Fibroblast of pulmonary artery (primary cell): ENCODE measurements at places on chromosomes 12 and 14.

DNA sequence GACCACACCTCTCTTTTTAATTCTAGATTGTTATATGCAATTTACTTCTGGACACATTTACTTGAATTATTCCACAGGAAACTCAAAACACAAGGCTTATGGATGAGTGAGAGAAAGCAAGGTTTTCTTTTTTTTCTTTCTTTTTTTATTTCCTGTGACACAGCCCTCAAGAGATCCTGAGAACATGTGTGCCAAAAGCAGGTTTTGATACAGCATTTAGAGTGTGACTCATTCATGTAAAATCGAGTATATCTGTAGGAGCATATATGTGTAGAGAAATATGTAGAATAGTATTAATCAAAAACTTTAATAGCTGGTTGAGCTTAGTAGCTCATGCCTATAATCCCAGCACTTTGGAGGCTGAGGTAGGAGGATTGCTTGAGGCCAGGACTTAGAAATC lies 4.4 kb upstream of the MAX start:
- DNase-seq: no peak

GRCh38 chr12:108822497-108823205 lies 34.7 kb downstream of the SSH1 start:
- DNase-seq: peak; percentile 43

DNA sequence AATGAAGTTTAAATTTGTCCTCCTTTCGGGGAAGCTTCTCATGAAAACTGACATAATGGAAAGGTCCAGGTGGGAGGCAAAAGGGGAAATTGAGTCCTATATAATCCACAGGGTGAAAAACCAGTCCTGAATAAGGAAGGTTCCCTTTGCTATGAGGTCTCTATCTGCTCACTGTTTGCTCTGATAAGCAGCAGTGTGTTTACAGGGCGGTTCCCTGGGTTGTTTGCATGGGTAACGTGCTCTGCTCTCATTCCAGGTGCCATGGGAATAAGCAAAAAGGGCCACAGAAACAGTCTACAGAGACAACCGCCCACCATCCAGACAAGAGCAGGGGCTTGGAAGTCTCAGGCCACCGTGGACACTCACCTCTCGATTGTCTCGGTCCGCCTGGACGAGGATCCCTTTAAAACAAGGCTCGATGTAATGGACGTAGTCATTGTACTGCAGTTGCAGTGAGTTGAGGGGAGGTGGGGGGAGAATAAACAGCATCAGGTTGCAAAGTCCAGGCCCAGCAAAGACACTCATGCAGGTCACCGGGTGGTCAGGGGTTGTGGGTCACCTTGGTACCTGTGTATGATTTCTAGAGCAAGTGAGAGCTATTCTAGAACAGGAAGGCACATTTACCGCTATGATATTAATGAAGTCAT lies 32.7 kb downstream of the CACNA2D4 start:
- DNase-seq: no peak

GRCh38 chr12:63354969-63355368 lies 204.0 kb upstream of the AVPR1A start:
- no peak for DNase-seq

DNA sequence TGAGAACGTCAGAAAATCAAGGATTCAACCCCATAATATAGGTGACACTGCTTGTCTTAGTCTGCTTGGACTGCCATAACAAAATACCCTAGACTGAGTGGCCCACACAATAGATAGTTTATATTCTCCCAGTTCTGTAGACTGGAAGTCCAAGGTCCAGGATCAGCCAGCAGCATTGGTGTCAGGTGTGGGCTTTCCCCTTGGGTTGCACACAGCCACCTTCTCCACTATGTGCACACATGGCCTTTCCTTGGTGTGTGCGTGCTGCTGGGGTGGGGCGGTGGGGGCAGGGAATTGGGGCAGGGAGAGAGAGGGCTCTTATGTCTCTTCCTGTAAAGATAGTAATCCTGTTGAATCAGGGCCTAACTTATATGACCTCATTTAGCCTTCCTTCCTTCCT lies 106.4 kb downstream of the SLC25A47 start:
- no peak for DNase-seq

DNA sequence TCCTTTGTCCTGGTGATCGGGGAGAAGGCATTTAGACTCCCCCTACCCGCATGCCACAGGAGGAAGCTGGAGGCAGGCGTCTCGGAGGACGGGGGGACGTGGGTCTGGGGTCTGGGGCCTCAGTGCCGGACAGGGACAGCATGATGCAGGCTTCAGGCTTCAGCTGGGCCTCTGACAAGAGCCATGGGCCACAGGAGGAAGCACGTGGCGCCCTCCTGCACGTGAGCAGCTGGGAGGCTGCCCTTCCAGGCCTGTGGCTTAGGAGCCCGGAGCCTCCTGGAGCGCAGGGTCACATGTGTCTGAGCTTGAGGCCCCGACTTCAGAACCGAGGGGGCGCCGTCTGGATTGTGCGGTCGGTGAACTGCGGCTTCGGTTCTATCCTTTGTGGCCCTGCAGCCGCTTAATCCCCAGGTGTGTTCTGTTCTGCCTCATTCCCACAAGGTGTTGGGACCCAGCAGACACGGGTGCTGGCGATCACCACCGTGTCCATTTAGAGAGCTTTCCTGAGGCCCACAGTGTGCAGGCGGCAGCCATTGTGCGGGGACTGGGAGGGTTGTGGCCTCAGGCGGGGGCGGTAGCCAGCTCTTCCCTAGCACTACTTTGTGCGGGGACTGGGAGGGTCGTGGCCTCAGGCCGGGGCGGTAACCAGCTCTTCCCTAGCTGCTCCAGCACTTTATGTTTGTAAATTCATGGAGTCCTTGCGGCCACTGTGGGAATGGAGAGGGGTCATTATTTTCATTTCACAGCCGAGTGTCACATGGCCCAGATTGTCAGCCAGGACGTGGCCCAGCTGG lies 150.2 kb downstream of the ADGRD1 start:
- DNase-seq: no peak

DNA sequence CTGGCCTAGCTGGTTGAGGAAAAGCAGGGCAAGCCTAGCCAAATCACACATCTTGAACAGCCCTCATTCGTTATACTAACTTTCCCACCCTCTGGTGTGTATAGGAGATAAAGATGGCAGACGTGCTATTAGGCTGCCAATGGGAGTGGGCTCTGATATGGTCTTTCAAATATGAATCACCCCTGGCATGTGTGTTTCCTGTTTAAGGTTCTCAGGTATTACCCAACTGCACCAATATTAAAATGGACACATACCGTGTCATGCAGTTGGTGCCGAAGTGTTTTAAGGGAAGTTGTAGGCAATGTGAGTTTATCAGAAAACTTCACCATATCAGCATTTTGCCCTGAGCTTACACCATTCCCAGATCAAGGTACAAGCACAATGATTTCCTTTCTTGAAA lies 33.4 kb downstream of the CHST11 start:
- DNase-seq: no peak

DNA sequence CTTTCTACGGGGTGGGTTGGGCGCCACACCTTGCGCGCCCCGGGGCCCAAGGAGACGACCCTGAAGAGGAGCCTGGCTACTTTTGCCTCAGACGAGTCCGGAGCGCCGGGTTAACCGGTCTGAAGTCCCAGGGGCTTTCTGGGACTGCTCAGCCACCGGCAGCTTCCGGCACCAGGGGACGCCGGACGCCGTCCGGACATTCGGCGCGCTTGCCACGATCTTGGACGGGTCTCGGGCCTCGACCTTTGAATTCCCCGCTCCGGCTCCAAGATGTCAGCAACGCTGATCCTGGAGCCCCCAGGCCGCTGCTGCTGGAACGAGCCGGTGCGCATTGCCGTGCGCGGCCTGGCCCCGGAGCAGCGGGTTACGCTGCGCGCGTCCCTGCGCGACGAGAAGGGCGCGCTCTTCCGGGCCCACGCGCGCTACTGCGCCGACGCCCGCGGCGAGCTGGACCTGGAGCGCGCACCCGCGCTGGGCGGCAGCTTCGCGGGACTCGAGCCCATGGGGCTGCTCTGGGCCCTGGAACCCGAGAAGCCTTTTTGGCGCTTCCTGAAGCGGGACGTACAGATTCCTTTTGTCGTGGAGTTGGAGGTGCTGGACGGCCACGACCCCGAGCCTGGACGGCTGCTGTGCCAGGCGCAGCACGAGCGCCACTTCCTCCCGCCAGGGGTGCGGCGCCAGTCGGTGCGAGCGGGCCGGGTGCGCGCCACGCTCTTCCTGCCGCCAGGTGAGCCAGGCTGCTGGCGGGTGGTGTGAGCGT lies at the start of gene ACOT4:
Gene ACOT4, plus strand, starts transcription at position 184 of the 760 bp plus-strand sequence. Its CDS starts 87 bp downstream, at position 271.
- DNase-seq: peak; percentile 25

DNA sequence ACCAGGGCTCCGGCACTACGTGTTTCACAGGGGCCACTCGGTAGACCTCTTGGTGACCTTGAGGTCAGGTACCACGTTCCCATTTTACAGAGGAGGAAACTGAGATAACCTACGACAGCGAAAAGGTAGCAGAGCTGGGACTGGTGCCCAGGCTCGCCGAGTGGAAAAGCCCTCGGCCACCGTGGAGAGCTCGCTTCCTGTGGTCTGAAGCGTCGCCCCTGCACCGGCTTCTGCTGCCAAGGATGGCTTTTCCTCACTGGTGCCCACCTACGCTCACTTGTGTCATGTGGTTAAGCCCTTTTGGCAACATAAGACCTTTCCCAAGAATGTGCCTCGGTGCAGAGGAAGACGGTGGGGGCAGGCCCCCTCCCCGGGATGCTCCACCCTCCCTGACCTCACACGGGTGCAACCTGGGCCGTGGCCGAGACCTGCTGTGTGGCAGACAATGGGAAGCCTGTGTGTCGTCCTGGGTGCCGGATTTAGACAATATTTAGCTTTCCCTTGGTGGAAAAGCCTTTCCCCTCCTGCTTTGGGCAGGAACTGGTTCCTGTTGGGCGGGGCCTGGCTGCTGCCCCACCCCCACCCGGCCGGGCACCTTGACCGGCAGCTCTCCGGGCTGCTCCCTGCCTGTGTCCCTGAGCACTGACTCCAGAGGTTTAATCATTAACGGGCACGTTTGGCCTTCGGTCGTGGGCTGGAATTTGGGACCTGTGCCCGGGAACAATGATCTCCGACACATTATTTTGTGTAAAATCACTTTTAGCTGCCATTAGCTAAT lies 32.4 kb upstream of the PPP1R13B start:
- DNase-seq: no peak

- DNase-seq: peak; percentile 93
Measured at GRCh38 chr12:42213954-42214426, 24.1 kb downstream of the YAF2 start.

GRCh38 chr14:26191123-26191522 lies 406.7 kb downstream of the NOVA1 start:
- DNase-seq: peak; percentile 33

DNA sequence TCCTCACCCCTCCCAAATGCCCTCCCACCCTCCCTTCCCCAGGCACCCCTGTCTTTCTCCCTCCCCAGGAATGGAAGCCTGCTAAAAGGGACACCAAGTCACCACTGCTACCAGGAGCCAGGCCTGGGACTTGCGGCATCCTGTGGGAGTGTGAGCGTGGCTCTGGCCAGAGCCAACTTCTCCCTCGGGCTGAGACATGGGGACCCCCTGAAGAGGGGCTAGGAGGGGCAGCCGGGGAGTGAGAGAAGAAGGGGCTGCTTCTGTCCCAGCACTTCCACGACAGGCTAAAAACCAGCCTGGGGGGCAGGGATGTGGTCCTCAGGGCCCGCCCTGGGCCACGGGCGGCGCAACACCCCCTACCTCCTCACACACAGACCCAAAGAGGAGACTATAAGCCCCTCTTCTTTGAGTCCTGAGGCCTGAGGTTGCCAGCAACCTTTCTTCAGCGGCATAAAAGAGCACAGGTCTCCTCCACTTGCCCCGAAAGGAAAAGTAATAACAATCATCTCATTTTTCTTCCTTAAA lies 278.9 kb downstream of the DPF3 start:
- DNase-seq: no peak

DNA sequence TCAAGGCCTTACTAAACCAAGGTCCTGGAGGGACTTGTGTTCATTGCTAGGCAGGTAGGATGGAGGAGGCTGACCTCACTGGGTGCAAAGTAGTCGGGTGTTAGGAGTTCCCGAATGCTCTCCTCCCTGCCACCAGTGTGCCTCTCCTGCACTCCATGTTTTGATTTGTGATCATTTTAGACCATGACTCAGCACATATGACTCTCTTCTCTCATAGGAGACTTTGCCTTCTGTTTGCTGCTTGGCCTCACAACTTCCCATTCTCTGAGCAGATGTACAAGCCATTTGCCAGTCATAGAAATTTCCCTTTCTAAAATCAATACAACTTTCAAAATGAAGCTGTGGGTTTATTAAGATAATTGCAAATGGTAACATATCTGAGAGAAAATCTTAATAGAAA lies 46.6 kb upstream of the LRIG3 start:
- DNase-seq: peak; percentile 20

GRCh38 chr12:91196436-91196835 lies 13.8 kb upstream of the DCN start:
- DNase-seq: no peak

- DNase-seq: no peak
Measured at GRCh38 chr14:63513756-63514155, 29.4 kb downstream of the PPP2R5E start.

DNA sequence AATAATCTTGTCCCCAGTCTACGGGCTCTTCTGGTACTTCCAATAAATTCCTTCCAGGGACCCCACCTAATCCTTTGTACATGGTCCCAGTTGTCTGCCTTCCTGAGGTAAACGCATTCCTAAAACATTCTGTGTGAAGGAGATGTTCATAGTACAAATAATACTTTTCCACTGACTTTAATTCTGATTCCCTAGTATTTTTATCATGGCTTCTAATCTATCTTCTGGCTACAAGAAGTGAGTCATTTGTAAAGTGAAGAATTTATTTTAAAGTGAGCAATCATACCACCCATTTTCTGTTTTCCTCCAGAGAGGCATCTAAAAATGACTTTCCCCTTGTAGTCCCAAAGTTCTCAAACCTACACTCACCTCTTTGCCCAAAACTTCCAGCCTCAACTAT lies 65.9 kb upstream of the NUDT4 start:
- DNase-seq: no peak

- no peak for DNase-seq
Measured at GRCh38 chr12:109451400-109451799, 25.7 kb downstream of the KCTD10 start.

- DNase-seq: no peak
Measured at GRCh38 chr14:77457115-77457521, 283 bp downstream of the VIPAS39 start.

DNA sequence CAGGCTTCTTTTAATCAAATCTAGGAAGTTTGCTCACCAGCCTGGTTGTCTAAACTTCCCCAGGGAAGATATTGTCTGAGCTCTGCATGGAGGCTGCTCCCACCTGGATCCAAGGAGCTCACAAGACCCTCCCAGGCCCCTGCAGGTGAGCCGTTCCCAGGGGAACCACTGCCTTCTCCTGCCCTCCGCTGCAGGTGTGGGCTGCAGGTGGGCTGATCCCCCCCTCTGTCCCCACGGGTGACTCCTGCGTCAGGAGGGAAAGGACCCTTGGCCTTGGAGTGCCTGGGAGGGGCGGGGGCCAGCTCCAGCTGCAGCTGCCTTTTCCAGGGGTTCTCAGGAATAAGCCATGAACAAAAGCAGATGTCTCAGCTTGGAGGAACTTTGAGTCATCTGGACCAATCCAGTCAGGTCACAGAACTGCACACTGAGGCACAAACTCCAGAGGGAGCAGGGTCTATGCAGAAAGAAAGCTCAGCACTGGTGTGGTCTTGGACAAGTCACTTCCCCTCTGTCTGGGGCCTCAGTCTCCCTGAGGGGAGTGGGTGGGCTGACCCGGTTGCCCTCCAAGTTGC lies 246.6 kb upstream of the RTL1 start:
- no peak for DNase-seq

GRCh38 chr14:105374389-105374788 lies 23.9 kb upstream of the TEX22 start:
- no peak for DNase-seq

GRCh38 chr12:25769082-25769945 lies 189.2 kb upstream of the RASSF8 start:
- DNase-seq: peak; percentile 87

GRCh38 chr12:106146987-106147386 lies 8.2 kb upstream of the NUAK1 start:
- DNase-seq: no peak
